ENCODE measurements at places on chromosomes 6 and 20.
A peak's percentile ranks its signal among the peaks of the same experiment; 100 is the strongest.

GRCh38 chr6:37804586-37804985 is 14.9 kb upstream of the ZFAND3 start:
- no peak for DNase-seq

- no peak for DNase-seq
Measured at GRCh38 chr6:100467129-100468015, 2.7 kb upstream of the SIM1 start.

- no peak for DNase-seq
Measured at GRCh38 chr6:142015011-142015410, 117.7 kb upstream of the GJE1 start.

GRCh38 chr6:136523196-136523595 is 27.0 kb downstream of the MAP7 start:
- DNase-seq = no peak

DNA sequence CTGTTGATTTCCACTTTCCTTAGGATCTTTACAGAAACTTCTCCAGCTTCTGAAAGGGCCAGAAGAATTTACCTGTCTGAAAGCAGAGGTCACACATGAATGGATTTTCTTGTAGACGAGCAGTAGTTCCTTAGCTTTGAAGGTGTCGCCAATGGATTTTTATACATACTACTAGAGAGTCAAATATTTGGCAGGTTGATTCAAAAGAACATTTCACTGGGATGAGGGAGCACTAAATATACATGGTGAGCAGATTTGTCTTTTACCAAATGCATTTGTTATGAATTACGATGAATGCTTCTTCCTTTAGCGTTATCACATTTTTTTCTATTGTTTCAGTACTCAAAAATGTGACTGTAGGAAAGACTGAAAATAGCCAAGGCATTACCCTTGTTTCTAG is 162.3 kb downstream of the PAX1 start:
- DNase-seq = no peak

- DNase-seq = no peak
Measured at GRCh38 chr6:112004201-112005012, 49.5 kb upstream of the CCN6 start.

- DNase-seq = no peak
Measured at GRCh38 chr20:15642676-15643075, 930.6 kb downstream of the KIF16B start.

DNA sequence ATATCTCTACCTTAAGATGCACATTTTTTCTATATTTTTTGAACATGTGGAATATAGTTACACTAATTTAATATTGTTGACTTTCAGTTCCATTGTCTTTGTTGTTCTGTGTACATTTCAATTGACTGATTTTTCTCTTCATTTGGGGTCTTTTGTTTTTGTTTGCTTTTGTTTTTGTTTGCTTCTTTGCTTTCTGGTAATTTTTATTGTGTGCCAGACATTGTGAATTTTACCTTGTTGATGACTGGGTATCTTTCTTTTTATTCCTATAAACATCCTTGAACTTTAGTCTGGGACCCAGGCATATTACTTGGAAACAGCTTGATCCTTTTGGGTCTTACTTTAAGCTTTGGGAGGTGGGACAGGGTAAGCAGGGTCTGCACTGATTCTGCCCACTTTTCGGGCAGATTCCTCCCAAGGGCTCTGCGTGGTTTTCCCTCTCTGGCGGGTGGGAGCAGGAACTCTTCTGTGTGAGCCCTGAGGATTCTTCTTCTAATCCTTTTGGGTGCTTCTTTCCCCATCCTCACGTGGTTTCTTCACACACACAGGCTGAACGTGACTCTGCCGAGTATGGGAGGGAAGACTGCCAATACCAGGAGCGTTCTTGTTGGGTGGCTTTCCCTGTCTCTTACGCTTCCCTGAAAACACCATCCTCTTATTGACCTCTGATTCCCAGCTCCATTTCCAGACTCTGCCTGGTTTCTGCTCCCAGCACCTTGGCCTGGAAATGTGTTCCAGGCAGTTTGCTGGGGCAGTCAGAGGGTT is 200.5 kb downstream of the ARID1B start:
- peak; percentile 55 for DNase-seq

DNA sequence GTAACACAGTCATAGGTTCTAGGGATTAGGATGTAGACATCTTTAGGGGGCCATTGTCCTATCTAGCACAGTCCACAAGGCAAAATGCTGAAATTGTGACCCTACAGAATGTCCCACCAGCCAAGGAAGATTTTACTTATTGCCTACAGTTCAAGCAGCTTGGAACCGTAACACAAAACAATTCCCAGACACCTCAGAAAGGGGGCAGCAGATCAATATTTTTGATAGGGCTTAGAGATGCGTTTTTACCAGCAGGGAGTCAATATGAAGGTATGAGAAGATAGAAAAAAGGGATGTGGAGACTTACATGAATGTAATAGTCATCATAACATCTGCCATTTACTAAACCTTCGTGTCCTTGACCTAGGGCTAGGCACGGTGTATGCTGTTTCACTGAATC is 81.0 kb downstream of the TMEM170B start:
- DNase-seq = no peak

DNA sequence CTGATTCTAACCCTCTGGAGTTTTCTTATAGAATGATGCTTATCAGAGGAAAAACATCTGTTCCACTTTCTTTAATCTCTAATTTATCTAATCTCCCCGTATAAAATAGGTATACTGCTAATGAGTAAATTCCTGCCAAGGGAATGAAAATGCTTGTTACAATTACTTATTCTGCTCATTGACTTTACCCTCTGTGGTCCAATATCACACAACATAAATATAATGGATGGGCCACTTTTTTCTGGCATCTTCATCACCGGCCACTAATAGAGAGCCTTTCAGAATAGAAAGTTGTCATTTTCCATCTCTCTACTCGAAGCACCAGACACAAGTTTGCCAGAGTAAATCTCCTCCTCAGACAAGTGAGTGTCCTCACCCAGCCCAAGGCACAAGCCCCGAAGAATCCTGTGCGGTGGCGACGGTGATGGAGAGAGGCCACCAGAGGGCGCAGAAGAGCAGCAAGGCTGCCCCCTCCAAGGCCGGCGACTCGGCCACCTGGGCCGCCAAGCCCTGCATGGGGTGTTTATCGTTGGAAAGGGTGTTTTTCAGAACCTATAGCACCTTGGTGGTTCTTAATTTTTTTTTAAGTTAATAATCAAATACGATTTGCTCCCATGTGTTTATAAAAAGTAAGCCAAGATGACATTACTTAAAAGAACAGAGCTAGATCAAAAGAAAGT is 212.9 kb upstream of the ARID1B start:
- DNase-seq = peak; percentile 80

DNA sequence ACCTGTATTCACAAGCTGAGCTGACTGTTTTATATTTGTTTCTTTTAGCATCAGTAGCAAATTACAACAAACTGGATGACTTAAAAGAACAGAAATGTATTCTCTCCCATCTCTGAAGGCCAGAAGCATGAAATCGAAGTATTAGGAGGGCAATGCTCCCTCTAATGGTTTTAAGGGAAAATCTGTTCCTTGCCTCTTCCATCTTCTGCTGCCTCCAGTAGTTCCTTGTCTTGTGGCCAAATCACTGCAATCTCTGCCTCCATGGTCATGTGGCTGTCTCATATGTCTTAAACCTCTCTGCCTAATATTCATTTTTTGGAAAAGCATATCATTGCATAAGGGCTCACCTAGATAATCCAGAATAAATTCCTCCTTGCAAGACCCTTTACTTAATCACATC is 25.2 kb upstream of the ASCC3 start:
- DNase-seq = no peak

- DNase-seq = no peak
Measured at GRCh38 chr6:150652848-150653613, 53.3 kb downstream of the PLEKHG1 start.

DNA sequence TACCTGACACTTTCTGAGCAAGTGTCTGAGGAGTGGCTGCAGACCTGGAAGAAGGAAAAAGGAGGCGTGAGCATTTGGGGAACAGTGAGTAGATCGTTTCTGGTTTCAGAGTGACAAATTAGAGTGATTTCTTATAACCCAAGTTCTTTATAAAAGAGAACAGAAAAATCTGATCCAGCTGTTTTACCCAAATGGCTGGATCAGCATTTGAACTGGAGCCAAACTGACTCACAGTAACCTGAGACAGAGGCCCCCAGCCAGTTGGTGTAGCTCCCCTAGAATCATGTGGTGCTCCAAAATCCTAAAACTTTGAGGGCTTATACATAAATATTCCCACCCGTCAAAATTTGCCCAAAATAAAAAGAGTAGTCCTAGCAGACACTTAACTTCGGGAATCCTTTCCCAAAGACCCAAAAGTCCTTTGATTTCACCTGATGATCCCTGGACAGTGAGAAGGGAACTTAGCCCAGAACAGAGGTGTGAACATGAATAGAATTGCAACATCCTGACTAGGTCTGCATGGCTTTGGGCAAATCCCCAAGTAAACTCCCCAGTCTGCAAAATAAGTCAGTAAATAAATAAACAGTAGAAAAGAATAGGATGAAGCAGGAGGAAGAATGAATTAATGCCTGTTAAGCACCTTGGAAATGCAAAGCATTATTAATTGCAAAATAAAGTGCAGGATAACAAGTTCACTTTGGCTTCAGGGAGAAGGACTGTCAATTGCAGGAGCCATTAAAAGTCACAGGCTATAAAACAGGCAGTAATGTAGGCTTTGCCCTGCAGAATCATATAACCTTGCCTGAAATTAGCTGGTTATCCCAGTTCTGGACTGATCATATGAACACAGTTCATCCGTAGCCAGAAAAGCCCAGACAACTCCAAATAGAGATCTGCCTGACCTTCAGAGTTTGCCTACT is 262.0 kb upstream of the JARID2 start:
- DNase-seq = no peak

DNA sequence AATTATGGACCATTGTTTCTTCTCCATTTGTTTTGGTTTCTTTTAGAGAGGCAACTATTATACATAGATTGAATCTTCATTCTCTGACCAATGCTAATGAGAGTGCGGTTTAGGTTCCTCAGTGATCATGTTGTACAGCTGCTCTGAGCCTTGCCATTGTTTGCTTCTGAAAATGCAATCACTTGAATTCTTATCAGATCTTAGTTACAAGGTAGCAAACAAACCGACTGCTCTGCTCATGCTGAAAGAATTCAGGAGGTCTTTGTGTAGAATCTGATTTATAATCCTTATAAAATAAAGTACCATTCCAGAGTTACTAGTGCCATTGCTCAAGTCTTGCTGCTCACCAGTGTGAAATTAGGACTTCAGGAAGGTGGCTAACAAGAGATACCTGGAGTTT is 569.1 kb upstream of the ID4 start:
- no peak for DNase-seq

GRCh38 chr20:37475252-37475651 is 45.8 kb upstream of the NNAT start:
- DNase-seq = no peak

DNA sequence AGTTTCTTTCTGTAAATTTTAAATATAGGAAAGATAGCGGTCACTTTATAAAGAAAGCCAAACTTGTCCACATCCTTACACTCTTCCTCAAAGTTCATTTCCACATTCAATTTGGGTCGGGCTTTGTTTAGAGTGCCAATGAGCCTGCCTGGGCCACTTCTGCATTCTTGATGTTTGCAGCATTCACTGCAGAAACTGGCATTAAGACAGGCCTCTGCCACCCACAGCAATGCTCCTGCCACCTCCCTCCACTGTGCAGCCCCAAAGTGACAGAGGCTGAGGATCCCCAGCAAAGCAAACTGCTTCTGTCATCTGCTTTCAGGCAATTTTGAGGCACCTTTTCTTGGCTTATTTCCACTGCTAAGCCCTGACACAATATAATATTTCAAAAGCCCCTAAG is 61.2 kb downstream of the TNFAIP3 start:
- no peak for DNase-seq

- DNase-seq = no peak
Measured at GRCh38 chr20:6626805-6627204, 140.7 kb upstream of the BMP2 start.

DNA sequence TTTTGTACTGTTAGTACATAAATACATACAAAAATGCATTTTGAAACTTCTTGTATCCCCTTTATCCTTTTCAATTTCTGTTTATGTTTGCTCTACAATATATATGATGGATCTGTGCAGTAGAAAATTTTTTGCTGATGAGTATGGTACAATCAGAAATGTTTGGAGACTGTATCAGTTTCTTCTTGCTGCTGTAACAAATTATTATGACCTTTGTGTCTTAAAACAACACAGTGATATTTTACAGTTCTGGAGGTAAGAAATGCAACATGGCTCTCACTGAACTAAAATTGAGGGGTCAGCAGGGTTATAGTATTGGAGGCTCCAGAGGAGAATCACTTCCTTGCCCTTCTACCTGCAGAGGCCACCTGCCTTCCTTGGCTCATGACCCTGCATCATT is 184.4 kb downstream of the EYA2 start:
- DNase-seq = no peak

DNA sequence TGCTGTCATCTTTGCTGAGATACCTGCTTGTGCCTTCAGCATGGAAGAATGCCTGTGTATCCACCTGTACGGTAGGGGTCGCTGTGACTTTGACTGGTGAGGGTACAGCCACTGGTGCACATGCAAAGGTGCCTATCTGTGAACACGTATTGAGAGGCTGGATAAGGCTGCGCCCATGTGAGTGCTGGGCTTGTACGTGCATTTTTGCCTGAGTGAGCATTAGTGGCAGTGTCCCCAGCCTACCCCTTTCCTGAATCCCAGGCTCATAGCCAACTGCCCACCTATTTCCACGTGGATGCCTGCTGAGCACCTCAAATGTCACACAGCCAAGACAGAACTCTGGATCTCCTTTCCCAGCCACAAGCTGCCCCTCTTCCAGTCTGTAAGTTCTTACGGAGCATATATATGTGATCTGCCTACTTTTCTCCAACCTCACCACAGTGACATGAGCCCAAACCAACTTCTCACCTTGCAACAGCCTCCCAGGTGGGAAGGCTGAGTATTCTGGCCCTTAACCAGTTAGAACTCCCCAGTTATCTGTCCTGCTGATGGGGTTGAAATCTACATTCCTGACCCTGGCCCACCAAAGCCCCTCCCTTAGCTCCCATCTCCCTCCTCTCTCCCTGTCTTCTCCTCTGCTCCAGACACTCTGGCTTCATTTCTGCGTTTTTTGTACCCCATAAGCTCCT is 1.1 kb upstream of the SLC2A10 start:
- DNase-seq = no peak

GRCh38 chr6:91033964-91034363 is 447.1 kb upstream of the MAP3K7 start:
- DNase-seq = no peak

- no peak for DNase-seq
Measured at GRCh38 chr20:760751-761417, 7.4 kb downstream of the SLC52A3 start.

DNA sequence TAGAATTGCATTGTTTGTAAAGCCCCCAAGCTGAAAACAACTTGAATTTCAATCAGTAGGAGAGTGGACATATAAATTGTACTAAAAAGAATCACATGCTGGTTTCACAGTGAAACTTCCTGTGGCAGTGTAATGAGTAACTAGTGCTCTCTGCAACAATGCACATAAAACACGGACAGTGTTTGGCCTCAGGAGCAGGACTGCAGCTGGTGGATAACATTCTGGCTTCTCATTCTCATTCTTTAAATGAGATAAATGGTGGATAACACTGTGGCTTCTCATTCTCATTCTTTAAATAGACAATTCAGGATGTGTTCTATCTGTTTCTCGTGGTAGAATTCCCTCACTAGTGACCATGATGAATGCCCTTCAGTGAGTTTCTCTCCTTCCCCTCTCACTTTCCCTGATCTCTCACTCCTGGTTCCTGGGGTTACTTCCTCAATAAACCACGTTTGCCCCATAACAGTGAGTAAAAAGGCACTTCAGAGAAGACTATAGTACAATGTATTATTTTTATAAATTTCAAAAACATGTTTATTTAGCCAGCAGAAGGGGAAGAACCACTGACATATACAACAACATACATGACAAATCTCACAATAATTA is 59.9 kb downstream of the SLC22A2 start:
- DNase-seq = no peak

GRCh38 chr6:149266659-149267058 is 50.9 kb upstream of the TAB2 start:
- DNase-seq = no peak
